ENCODE measurements at places on chromosomes 1 and 21.
A peak's percentile ranks its signal among the peaks of the same experiment; 100 is the strongest.

DNA sequence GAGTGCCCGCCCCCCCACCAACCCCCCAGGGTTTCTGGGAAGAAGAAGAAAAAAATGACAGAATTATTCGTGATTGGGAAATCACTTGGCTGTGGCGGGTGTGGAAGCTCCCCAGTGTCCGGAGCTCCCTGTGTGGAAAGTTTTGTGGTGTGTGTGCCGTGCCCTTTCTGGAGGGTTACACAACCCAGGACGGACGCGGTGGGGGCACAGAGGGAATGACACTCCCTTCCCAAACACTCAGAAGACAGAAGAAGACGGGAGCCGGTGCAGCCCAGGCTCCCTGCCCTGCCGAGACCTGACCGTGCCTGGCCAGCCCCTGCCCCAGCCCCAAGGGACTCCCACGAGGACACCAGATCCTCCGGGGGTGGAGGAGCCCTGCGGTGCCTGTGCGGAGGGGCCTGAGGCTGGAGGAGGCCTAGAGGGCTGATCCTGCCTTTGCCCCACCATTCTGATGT, 33.0 kb upstream of the ADARB1 start:
- no peak for DNase-seq

DNA sequence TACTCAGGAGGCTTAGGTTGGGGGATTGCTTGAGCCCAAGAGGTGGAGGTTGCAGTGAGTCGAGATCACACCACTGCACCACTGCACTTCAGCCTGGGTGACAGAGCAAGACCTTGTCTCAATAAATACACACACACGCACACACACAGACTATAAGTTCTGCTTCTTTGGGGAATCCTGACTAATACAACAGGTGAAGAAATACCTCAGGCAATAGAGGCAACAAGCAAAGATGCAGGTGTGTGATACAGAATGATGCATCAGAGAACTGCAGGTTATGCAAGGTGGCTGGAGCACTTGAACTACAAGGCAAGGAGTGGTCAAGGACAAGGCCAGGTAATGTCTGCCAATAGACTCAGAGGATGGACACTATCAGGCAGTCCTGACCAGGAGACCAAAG, 117.6 kb upstream of the ZNF678 start:
- DNase-seq, result no peak

- DNase-seq, result no peak
These were observed 19.8 kb downstream of the ZBTB17 start for GRCh38 chr1:15956150-15956549.

GRCh38 chr1:35598895-35599294, 25.8 kb downstream of the TFAP2E start:
- no peak for DNase-seq

GRCh38 chr1:27416387-27417111, 24.1 kb downstream of the GPR3 start:
- peak; percentile 45 for DNase-seq

GRCh38 chr1:212643877-212644276, 35.3 kb downstream of the ATF3 start:
- DNase-seq, result no peak

DNA sequence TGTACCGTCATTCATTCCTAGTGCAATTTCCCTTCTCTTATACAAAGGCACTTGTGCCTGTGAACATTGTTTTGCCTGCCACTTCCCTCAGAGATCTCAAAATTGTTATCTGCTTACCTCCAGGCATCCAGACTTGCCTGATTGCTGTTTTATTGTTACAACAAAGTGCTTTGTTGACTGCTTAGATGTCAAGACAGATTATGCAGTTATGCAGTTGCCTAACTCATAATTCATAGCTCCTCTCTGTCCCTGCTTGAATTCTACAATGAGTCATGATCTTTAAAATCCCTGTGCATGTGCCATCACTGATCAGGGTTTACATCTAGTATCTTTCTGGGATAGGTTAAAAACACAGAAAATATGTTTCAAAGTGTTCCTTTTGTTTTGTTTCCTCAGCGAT, 24.5 kb downstream of the CXADR start:
- DNase-seq, result no peak

DNA sequence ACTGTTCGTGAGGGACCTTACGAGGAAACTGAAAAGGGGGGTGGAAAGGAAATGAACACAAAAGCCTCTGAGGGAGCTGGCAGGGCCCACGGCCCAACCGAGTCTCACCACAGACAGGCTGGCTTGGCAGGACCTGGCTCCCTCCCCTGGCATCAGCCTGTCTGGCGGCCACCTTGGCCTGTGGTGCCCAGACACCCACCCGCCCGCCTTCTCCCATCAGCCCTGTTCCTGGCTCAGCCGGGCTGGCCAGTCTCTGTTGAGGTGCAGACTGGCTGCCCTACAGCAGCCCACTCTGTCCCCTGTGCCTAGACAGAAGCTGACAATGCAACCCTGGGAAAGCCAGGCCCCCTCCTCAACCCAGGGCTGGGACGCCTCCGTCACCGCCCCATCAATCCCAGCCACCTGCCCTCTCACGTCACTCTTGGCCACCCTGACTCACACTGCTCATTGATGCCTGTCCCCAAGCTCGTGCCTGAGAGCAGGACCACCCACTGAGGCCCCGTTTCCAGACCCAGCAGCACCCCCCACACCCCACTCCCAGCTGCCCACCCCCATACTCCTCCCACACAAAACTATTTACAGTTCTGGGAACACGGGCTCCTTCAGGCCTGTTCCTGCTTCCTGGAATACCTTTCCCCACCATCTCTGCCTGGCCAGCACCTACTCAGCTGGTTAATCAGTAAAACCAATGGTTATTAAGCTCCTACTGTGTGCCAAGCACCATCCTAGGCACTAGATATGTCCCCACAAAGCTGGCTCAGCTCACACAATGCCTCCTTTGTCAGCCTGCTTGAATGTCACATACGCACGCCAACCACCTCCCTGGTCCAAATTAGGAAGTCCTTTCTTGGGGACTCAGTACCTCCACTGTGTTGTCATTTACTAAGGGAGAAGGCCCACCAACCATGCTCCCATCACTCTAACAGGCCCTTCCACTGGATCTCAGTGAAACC, 22.7 kb downstream of the SDC3 start:
- DNase-seq, result no peak

GRCh38 chr1:7538849-7539768, 232.0 kb upstream of the VAMP3 start:
- DNase-seq, result no peak

GRCh38 chr1:57086154-57086553, 120.3 kb upstream of the C8B start:
- DNase-seq, result no peak

DNA sequence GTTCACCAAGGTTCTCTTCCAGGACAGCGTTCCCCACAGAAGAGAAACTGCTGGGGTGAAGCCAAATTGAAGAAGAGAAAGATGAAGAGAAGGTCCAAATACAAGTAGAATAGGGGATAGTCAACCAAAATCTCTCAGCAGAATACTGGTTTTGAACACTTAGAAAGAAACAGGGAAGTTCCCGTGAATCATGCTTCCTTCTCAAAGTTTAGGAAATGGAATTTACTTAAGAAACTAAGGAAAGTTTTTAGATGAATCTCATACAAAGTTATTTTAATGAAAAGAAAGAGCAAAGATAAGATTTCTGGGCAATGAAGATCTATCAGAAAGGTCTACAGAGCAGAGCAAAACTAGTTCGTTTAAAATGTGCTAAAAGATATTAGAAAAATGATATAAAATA, 43.3 kb downstream of the EXO1 start:
- no peak for DNase-seq

GRCh38 chr1:109764561-109765482, 1.1 kb upstream of the EPS8L3 start:
- DNase-seq, result no peak

GRCh38 chr1:52348704-52349300, 17.2 kb downstream of the CC2D1B start:
- peak; percentile 26 for DNase-seq

DNA sequence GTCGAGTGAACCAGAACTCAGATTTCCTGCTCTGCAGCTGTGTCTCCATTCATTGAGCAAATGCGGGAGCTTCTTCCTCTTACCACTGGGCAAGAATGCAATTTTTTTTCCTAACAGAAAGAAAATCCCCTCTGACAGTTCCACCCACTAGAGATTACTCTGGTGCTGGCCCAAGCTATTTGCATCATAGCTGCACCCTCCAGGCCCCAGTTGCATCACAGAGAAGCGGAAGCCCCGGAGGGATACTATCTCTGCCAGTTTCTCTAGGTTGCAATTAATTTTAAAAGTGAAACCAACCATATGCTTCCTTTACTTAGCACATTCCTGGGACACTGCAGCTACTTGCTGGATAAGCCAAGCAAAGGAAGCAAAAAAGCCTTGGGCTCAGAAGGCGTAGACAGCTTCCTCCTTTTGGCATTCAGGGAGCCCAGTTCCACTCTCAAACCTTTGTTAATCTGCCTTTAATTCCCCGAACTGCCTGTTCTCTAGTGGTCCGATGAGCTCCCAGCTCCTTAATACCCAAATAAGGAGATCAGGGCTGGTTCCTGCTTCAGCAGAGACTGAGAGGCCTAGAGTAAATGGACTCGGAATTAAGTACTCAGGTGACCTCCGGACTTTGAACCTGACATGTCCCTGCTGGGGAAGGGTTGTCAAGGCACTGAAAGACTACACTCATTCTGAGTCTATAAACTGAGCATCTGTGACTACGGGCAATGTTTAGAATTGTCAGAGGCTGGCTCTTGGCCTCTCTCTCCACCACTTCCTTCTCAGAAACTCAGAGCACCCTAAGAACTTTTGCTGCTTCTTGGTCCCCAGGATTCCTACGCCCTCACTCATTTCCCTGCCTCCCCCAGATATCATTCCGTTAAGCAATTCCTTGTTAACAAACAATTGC, 72.5 kb upstream of the TNFSF18 start:
- DNase-seq, result peak; percentile 35

DNA sequence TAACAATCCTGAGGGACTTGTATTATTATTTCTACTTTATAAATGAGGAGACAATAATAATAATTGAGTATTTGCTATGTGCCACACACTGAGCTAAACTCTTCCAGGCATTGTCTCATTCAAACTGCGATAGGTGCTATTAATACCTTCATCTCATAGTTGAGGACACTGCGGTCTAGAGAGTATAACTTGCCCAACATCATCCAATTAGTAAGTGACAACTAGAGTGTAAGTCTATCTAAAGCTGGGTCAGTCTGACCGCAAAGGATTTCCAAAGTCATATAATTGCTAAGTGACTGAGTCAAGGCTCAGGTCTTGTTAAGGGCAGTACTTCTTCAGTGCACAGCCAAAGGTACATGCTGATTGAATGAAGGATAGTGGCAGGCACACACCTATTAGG, 9.7 kb downstream of the BCL9 start:
- no peak for DNase-seq

DNA sequence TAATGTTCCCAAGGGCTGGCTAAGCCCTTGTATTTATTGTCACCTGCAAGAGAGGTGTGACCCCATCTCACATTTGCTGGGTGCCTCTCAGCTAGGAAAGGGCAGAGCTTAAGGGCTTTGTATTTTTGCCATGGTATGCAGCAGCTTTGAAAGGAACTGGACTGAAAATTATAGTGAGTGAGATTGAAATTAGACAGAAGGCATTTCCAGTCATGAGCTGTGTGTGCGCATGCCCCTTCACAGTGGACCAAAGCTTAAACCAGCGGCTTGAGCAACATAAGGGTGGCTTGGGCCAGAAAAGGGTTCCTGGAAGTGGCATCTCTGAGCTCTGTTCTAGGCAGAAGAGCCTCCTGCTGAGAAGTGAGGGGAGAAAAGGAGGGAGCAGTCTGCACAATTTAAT, 19.8 kb downstream of the MYOG start:
- no peak for DNase-seq

DNA sequence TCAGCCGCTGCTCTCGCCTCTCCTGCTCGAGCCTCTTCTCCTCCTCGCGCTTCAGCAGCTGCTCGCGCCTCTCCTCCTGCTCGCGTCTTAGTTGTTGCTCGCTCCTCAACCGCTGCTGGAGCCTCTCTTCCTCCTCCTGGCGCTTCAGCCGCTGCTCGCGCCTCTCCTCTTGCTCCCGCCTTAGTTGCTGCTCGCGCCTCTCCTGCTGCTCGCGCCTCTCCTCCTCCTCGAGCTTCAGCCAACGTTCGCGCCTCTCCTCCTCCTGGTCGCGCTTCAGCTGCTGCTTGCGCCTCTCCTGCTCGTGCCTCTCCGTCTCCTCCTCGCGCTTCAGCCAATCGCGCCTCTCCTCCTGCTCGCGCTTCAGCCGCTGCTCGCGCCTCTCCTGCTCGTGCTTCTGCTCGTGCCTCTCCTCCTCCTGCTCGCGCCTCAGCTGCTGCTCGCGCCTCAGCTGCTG, 3.7 kb downstream of the TCHH start:
- peak; percentile 55 for DNase-seq

GRCh38 chr1:20234788-20235535, 48.6 kb upstream of the PLA2G2C start:
- no peak for DNase-seq

DNA sequence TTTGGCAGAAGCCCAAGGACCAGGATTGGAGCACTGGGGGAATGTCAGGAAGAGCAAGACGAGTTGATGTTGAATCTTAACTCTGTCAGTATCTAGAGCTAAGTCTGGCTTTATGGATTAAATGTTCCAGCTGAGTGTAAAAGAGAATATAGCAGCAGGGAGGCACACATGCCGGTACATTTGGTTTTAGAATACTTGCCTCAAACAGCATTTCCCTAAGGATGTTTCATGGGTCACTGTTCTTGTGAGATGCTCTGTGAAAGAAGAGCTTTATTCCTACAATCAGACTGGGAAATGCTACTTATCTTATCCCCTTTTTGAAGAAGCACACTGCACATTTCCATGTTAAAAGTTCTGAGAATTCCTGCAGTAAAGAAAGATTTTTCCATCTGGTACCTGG, 440.3 kb upstream of the B3GALT2 start:
- DNase-seq, result no peak

GRCh38 chr1:246679794-246680177, 44.4 kb upstream of the SCCPDH start:
- DNase-seq, result no peak

GRCh38 chr1:204996981-204997380, 46.0 kb upstream of the CNTN2 start:
- DNase-seq, result no peak

DNA sequence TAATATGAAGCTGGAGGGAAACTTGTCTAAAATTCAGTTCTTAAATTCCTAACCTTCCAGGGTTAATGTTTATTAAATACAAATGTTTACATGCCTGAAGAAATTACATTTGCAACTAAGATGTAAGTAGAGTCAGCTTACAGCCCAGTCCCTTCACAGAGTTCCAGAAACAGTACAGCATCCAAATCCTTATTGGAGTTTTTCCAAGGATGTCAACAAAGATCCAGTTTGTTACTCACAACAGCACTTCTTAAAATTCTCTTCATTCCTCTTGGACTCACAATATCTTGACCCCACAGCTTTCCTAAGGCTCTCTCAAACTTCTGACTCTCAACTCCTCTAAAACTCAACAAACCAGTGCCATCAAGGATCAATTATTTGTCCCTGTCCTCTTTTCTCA, 50.1 kb upstream of the RWDD3 start:
- no peak for DNase-seq

- DNase-seq, result no peak
These were observed 25.8 kb downstream of the MACO1 start for GRCh38 chr1:25456502-25456901.

- no peak for DNase-seq
These were observed 48.8 kb downstream of the TENT5C start for GRCh38 chr1:117654493-117655219.

- DNase-seq, result no peak
These were observed at the start of gene FNDC5 for GRCh38 chr1:32870615-32871363. FNDC5 (minus strand) TSS chr1:32870912.
